D341Med (cell line): ENCODE measurements at places on chromosomes 4 and X.

DNA sequence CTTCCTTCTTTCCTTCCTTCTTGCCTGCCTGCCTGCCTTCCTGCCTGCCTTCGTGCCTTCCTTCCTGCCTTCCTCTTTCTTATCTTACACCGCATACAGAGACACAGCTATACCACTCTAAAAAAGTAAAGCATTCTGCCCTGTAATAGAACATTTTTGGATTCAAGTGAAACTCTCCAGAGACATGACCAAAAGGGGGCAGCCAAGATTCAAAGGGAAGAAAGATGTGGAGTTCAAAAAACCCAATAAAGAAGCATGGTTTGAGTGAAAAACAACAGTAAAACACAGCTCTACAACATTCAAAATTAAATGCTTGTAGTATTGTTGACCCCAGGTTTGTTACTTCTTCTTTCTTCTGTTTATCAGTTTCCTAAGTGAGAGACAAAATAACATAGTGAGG lies 914.9 kb upstream of the PCDH7 start:
- peak; percentile 25 for DNase-seq

DNA sequence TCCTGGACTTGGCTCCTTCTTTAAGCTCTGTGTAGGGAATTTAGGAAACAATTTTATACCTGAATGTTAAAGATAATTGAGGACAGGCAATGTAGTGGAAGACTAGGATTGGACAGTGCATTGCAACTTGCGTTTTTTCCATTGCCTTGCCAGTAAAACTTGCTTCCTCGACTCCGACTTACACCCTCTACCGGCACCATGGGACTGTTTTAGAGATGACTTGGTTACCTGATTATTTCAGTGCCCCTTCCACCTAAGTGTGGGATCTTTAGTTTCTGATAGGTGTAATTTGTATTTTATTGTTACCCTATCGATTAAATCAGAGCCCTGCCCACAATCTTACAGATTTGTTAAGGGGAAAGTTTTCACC lies 1.2 kb downstream of the PRPS1 start:
- DNase-seq, result peak; percentile 24

GRCh38 chrX:18929775-18930174 lies 54.1 kb downstream of the PHKA2 start:
- DNase-seq, result no peak

- DNase-seq, result peak; percentile 81
These were observed 69.1 kb downstream of the PSAPL1 start for GRCh38 chr4:7365462-7366179.

GRCh38 chr4:187294861-187295260 lies 571.2 kb upstream of the FAT1 start:
- no peak for DNase-seq
